ENCODE measurements at places on chromosomes 3 and 15.

GRCh38 chr15:89143503-89144162, 55.4 kb downstream of the ABHD2 start:
- DNase-seq = no peak

DNA sequence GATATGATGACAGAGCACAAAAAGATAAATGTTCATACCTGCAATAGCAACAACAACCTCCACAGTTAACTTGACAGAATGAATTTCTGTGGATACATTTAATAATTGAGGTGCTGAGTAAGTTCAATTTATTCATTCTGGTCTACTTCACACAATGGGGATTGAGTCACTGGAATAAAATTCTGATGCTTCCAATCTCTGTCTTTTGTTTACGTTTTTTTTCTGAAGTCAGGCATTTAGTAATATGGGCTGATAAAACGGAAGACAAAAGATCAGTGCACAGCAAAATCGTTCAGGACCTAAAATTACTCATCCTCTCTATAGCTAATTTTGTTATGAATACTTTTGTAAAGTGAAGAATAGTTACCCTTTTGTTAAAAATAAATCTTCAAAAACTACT, 565.9 kb upstream of the CCDC54 start:
- DNase-seq = no peak

DNA sequence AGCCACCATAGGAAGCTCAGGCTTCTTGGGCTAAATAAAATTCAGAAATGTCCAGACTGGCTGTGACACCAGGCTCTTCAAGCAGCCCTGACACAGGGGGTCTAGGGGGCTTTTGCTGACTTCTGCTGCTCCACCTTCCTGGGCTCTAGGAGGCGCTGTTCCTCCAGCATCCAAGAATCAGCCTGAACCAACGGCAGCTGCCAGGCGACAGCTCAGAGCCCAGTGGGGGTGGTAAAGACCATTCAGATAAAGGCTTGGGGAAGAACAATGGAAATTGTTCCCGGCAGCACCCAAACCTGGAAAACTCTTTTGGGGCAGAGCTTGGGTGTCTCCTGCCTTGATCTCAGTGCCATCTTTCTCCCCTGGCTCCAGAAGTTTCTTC, 21.6 kb upstream of the PSTPIP1 start:
- peak; percentile 51 for DNase-seq

DNA sequence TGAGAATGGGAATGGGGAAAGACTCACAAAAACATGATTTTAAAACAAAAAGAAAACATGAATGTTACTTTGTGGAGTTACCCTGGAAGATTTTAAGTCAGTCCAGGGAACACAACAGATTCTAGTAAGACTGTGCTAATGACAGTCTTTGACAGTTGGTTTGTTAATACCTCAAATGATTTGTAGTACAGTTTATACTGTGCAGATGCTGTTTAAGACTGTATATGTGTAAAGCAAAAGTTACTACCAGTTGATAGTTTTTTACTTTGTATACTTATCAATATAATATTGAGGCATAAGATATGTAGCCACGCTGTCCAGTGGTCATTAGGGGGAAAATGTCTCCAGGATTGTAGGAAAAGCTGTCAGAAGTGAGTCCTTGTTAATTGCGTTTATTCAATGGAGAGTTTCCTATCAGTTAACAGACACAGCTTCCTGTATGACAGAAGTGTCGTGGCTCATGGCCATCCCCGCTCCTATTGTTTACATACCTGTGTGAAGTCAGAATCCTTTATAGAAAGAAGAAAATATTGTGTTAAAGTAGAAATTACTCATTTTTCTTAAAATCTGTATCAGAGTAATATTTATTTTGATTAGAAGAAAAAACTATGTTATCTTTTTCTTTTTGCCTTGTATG, 36.0 kb downstream of the NKIRAS1 start:
- no peak for DNase-seq

- DNase-seq = no peak
Measured at GRCh38 chr15:33623010-33623409, 312.2 kb downstream of the RYR3 start.

DNA sequence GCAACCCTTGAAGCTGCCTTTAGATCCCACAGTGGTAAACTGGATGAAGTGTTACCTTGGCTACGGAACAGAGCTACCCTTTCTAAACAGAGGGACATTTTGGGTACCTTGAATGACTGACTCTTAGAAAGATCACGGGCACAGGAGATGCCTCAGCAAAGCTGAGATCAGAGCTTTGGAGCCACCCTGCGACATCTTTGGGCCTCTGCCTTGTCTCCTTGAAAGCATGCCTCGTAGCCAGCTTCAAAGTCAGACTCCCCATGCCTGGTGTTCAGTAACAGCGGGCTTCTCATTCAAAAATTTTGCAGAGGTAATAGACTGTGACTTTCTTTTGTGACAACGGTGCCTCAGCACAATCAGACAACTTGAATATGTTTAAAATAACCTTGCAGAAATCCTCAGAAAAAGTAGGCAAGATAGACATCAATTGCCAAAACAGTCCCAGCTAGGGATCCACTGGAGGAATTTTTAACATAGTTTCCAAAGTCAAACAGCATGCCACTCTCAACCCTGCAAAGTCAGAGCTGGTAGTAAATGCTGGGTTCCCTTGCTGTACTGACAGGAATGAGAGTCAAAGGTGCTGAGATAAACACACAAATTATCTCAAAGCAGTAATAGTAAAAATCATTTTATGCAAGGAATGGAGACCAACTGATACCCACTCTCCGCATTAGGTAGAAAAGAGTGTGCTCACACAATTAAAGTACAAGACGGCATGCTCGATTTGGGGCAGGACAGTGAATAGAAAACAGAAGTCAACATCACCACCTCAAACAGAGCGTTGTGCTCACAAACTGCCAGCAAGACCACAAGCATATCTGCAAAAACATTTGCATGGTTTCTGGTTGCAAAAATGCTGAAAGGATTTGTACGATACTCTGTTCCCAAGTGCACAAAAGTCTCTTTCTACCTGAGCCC, 82.1 kb downstream of the MYO1E start:
- DNase-seq = no peak

- DNase-seq = no peak
Measured at GRCh38 chr3:123138839-123139444, 62.8 kb upstream of the SEC22A start.

All from activated CD4-positive, alpha-beta T cell treated with anti-CD3 and anti-CD28 coated beads for 1 hour (primary cell).